ENCODE measurements at places on chromosomes 3 and 15.
A peak's percentile ranks its signal among the peaks of the same experiment; 100 is the strongest.

DNA sequence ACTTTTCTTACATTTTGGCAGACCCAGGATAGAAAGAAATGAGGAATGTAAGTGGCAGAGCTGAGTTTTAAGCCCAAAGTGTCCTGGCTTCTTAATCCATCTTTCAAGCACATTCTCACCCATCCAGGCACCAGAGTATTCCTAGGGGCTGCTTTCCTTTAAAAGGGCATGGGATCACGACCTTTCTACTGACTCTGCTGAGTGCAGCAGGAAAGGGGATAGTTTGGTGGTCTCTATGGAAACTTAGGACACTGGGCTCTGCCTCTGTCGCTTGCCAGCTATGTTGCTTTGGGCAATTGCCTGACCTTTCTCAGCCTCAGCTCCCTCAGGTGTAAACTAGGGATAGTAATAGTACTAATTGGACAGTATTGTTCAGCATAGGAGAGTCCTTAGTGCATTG lies 458.4 kb downstream of the PDCD6IP start:
- DNase-seq = no peak

DNA sequence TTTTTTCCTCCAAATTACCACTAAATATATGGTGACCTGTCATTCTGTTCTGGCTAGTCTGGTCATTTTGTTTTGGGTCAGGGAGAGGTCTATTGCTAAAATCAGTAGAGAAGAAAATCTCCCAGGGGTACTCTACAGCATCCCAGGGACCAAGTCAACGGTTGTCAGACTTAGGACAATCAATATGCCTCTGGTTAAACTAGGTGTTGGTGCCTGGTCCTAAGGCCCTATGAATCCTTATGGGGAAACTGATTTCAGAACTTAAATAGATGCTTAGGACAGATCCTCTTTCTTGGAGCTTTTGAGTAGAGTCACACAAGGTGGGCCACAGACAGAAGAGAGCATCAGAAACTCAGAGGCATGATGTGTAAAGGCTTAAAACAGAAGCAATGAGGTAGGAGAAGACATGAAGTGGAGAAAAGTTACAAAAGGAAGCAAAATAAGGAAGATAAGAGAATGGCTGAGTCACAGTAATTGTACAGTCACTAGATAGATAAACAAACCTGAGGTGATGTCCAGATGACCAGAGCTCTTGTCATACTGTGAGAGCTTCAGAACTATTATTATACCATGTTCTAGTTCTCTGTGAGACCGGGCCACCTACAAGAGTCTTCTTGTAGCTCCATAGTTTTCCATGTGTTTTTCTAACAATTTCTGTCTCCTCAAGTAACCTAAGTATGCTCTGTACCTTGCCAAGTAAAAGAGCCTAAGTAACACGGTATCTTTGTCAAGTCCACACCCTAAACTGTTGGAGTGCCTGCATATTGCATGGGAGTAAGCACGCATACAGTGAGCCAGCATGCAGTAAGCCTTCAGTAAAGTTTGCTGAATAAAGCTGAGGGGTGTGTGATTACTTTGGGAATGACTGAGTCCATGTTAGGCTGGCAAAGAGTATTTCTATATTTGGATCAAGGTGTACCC lies 44.6 kb upstream of the LEKR1 start:
- DNase-seq = peak; percentile 66

DNA sequence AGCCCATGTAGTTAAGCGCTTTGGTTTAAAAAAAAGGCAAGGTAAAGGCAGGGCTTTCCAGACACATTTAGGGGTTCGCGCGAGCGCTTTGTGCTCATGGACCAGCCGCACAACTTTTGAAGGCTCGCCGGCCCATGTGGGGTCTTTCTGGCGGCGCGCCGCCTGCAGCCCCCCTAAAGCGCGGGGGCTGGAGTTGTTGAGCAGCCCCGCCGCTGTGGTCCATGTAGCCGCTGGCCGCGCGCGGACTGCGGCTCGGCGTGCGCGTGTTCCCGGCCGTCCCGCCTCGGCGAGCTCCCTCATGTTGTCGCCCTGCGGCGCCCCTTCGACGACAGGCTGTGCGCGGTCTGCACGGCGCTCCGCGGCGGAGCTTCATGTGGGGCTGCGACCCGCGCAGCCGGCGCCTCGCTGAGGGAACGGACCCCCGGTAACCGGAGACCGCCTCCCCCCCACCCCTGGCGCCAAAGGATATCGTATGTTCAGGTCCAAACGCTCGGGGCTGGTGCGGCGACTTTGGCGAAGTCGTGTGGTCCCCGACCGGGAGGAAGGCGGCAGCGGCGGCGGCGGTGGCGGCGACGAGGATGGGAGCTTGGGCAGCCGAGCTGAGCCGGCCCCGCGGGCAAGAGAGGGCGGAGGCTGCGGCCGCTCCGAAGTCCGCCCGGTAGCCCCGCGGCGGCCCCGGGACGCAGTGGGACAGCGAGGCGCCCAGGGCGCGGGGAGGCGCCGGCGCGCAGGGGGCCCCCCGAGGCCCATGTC lies 927 bp downstream of the SMAD6 start:
- no peak for DNase-seq

GRCh38 chr3:113832477-113833164 lies 6.0 kb upstream of the GRAMD1C start:
- DNase-seq = no peak

DNA sequence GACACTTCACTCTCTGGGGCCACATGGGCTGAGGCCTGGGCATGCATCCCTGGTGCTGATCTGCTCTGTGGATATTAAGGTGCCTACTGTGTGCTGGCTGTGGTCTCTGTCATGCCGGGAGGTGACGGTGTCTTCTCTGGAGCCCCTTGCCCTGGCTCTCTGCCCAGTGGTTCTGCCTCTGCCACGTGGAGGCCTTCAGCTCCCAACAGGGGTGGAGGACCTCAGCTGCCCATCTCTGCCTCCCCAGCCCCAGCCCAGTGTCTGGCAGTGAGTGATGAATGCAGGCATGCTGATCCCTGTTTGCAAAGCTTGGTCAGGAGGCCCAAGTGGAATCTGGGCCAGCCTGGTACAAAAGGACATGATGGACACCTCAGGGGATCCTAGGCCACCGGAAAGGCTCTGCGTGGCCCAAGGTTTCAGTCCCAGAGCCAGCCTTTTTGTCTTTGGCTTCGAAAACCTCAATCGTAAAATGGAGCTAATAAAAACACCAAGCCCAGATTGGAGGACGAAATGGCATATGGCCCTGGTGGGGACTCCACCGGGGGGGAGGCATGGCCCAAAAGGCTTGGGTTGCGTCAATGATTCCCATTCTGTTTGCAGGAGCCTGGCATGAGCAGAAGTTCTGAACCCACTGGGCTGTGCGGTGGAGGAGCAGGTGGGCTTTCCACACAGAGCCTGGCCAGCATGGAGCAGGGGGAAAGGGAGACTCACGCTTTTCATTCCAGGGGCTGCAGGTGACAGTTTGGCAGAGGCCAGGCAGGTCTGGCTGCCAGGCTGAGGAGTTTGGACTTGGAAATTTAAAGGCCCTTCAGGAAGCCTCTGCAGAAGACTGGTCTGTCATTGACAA lies 54.7 kb upstream of the KLF13 start:
- no peak for DNase-seq

DNA sequence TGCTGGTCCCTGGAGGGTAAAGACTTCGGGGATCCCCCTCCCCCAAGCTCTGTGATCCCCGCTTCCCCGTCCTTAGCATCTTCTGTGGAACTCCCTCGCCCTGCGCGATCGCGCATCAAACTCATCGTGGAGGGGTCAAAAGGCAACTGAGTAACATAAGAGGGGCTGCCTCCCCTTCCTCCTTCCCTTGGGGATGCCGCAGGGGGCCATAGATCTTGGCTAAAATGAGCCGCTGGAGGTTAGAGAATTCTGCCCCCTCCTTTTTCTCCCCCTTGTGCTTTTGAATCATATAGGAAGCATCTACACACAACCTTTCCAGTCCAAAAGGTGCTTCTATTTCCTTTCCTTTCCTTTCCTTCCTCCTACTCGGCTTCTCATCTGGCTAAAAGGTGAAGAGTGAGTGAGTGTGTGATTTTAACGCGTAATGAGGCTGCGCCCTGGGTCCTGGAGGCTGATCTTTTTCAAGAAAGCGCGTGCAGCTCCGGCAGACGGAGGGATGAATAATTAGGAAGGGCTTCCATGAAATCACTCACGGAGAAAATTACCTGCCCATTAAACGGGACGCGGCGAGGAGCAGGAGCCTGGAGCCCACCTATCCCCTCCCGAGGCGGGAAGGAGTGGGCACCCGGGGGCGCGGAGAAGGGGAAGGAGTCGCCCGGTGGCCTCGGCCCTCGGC lies 831 bp upstream of the ROBO2 start:
- DNase-seq = no peak

DNA sequence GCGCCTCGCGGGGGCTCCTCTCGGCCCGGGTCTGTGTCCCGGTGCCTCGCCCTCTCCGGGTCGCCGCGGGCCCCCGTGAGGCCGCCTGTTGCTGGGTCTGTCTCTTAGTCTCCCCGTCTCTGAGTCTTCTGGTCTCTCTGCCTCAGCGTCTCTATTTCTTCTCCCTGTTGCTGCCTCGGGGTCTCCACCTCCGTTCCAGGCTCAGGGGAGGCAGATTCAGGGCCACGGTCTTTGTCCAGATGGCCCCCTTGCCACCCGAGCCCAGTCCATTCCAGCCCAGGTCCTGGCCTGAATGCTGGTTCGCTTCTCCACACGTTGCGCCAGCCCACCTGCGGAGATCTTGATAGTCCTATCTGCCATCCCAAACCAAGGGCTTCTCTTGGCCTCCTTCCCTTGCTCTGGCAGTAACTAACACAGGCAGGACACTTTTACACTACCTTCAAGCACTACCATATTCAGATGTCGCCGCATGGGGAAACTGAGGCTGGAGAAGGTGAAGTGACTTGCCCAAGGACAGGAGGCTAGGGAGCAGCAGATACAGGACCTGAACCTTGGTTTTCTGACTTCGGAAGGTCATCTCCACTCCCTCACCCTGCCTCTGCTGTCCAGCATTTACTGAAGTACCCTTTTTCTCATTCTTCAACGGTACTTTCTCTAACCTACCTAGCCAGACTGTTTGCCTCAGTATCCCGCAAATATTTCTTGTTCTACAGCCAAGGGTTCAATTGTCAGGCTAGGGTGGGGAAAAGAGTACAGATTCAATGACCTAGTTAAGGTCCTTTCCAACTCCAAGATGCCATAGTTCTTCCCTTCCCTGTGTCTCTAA lies 616 bp upstream of the IGDCC4 start:
- no peak for DNase-seq

DNA sequence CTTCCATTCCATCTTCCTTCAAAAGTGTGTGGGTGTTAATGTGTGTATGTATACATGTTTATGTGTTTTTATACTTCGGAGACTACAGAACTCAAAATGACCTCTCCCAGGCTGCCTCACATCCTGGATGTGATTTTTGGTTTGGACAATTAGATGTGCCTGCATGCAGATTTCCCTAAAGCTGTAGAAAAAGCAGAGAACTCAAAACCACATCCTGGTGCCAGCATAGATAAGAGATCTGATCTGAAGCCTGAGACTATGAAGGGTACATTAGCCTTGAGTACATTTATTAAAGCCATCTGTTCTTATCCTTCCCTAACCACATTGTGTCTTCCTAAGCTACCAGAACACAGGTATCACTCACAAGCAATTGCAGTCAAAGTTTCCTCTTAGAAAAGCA lies 319.4 kb upstream of the RASGRP1 start:
- no peak for DNase-seq

DNA sequence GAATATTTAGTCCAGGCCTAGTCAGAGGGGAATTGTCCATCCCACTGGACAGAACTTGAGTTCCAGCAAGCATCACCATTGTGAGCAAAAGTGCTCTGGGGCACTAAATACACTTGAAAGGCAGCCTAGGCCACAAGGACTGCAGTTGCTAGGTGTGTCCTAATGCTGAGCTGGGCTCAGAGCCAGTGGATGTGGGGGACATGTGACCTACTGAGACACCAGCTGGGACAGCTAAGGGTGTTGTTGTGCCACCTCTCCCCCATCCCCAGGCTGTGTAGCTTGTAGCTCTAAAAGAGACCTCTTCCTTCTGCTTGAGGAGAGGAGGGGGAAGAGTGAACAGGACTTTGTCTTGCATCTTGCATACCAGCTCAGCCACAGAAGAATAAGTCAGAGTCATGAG lies 120.9 kb downstream of the DTWD1 start:
- DNase-seq = no peak

- DNase-seq = peak; percentile 42
These were observed 4.2 kb upstream of the NPHP3 start for GRCh38 chr3:132726341-132726823.

DNA sequence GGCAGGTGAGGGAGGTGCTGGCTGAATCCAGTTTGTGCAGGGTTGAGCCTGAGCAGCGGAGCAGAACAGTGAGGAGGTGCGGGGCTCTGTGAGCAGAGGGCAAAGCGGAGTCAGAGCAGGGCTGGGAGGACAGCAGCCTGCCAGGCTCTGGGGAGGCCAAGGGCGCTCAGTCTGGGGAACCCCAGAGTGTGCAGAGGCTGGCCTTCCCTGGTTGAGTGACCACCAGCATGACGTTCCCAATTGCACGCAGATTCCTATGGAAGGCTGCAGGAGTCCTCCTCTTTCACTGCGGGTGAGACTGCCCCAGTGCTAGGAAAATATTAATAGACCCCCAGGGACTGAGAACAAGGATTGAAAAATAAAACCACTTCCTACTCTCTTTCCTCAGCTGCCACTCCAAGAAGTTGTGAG lies 13.2 kb downstream of the MRAS start:
- no peak for DNase-seq

DNA sequence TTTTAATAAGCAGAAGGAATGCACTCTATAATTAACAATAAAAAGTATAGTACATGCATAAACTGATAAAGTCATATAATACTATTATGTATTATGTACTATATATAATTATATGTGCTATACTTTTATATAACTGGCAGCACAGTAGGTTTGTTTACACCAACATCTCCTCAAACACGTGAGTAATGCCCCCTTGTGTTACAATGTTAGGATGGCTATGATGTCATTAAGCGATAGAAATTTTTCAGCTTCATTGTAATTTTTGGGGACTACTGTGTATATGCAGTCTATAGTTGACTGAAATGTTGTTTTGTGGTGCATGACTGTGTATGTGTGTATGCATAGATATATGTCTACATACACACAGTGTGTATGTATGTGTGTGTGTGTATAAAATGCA lies 100.6 kb downstream of the SLMAP start:
- peak; percentile 23 for DNase-seq

GRCh38 chr3:111745786-111746185 lies 113.3 kb upstream of the PHLDB2 start:
- DNase-seq = no peak

- DNase-seq = no peak
These were observed 240.8 kb upstream of the CNTN6 start for GRCh38 chr3:852033-852432.

- DNase-seq = no peak
These were observed 89.0 kb downstream of the PPCDC start for GRCh38 chr15:75112278-75112847.

DNA sequence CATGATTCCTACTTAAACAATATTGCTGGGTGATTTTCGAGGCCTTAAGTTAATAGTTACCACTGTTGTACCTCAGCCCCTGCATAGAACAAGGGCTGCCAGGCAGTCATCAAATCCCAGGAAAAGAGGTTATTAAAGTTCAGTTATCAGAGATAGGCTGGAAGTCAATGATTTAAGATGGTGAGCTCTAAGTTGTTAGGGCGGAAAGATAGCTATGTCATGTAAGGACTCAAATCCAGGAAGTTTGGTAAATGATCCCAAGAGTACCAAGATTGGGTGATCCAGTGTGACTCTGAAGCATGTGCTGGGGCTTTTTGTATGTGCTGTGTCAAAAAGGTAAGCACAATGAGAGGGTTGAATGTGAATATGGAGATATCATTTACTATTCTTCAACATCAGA lies 287.9 kb downstream of the NLGN1 start:
- no peak for DNase-seq

GRCh38 chr3:94440767-94441493 lies 378.1 kb downstream of the NSUN3 start:
- peak; percentile 91 for DNase-seq

GRCh38 chr3:72022027-72022426 lies 237.1 kb upstream of the PROK2 start:
- no peak for DNase-seq

- DNase-seq = no peak
These were observed 104.7 kb upstream of the TNIK start for GRCh38 chr3:171564748-171565480.
